ENCODE measurements at places on chromosomes 3 and 15. TPM values are rescaled to one million over a fixed set of nuclear protein-coding genes. Genes with fewer than 3 reads are reported as not detected.

Gene HDC
- not detected for total RNA-seq

DNA sequence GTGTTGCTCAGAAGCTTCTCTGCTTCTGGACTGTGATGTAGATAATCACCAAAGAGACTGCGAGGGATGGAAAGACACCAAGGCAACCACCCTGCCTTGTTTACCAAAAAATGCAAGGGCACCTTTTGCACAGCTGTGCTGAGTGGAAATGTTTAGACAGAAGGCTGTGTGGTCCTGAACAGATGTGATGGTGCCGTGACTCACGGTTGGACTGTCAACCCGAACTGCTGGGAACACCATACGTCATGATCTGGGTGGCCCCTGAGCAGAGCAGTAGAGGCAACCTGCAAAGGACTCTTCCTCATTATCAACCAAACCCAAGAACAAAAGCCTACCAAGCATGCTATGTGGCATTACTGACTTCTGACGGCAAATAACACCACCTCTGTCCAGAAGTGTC lies 61.3 kb upstream of the LPP start:
- no peak overlapping the region for H3K27ac ChIP-seq
- H3K4me3 ChIP-seq = no peak overlapping the region
- H3K4me1 ChIP-seq = no peaks in the 10 kb centered on the region
- DNase-seq = no peak
- H3K36me3 ChIP-seq = no peaks in the 10 kb centered on the region

GRCh38 chr3:43349716-43350115 lies 63.4 kb downstream of the SNRK start:
- H3K27ac ChIP-seq = no peak overlapping the region
- H3K36me3 ChIP-seq = peaks cover 37% of the 10 kb centered on the region
- H3K27me3 ChIP-seq = no peaks in the 10 kb centered on the region
- peaks cover 25% of the 10 kb centered on the region for H3K4me1 ChIP-seq

DNA sequence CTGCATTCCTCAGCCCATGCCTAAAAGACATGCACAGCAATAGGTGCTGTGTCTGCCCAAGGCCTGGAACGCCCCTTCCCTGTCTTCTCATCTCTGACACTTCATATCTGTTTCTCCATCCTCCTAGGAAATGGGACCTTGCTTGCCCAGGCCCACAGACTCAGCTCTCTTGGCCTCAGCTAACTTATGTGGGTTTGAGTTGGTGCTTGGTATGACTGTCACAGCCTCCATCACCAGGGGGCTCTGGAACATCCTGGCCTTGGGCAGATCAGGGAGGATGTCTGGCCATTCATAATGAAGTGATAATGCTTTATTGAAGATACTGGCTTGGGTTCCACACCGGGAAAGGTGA lies 156.7 kb upstream of the SMAD3 start:
- no peaks in the 10 kb centered on the region for H3K36me3 ChIP-seq
- no peak overlapping the region for H3K4me3 ChIP-seq
- H3K27me3 ChIP-seq = no peaks in the 10 kb centered on the region
- no peak for DNase-seq
- peak overlapping the region; percentile 15 for H3K27ac ChIP-seq

DNA sequence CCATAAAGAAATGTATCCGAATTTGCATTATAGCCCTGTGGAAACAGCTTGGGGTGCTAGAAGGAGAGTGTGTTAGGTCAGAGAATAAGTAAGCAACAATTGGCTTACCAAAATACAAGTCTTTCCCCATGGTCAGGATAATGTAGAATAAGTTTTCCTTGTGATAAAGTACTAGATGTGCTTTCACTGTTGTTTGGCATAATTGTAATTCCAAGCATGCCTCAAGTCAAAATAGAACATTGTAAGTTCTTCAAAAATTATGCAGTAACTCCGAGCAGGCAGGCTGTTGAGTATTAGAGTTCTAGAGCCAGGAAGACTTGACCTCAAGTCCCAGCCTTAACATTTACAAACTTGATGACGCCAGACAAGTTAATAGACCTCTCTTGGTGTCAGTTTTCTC lies 242.0 kb downstream of the TUSC7 start:
- H3K27ac ChIP-seq = no peak overlapping the region
- no peak overlapping the region for H3K4me3 ChIP-seq
- H3K27me3 ChIP-seq = no peaks in the 10 kb centered on the region
- no peaks in the 10 kb centered on the region for H3K4me1 ChIP-seq
- H3K36me3 ChIP-seq = no peaks in the 10 kb centered on the region

DNA sequence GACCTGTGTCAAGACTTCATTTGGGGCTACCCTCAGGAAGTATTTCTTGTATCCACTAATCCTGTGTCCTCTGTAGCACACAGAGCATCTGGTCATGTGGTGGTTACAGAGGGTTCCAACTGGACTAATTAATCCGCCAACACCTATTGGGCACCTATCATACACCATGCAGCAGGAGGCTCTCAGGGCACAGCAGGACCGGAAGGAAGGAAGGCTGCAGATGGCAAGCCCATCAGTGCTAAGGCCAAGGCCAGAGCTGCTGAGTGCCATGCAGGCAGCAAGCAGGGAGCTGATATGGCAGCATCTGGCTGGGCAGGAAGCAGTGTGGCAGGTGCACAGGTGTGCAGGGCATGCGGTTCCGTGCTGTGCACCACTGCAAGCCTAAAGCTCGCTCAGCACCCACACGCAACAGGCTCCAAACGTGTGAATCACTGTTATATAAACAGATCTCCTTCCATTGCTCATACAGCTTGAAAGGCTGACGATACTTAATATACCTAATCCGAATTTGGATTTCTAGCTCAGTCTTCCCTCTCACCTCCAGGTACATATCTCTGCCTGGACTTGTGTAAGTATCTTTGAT lies 64.4 kb upstream of the SNRPA1 start:
- no peak overlapping the region for H3K4me3 ChIP-seq
- no peaks in the 10 kb centered on the region for H3K27me3 ChIP-seq
- DNase-seq = no peak
- H3K27ac ChIP-seq = no peak overlapping the region
- H3K36me3 ChIP-seq = peaks cover 15% of the 10 kb centered on the region

Gene PP2D1
- not detected for total RNA-seq

Measured in spleen (tissue), 13 donors.